ENCODE measurements at places on chromosomes 7 and 10. TPM values are rescaled to one million over a fixed set of nuclear protein-coding genes. Genes with fewer than 3 reads are reported as not detected.

Gene PLA2G12B
- not detected for total RNA-seq

Gene GPRIN2
- not detected for total RNA-seq

Gene UPK3BL1
- total RNA-seq, result 9.5 TPM

Gene LBX1
- total RNA-seq, result not detected

Gene MMP21
- total RNA-seq, result not detected

Gene NKX2-3
- total RNA-seq, result not detected

Gene EVX1
- not detected for total RNA-seq

Gene OR2A12
- not detected for total RNA-seq

Gene TUBB8
- total RNA-seq, result 0.13 TPM

Gene CCDC7
- total RNA-seq, result 0.44 TPM

Gene ATRNL1
- total RNA-seq, result not detected

Gene APBB1IP
- not detected for total RNA-seq

Gene SH2D4B
- total RNA-seq, result not detected

Gene ICA1
- 10.9 TPM for total RNA-seq

Gene FGL2
- 0.25 TPM for total RNA-seq

Gene FZD8
- 14.9 TPM for total RNA-seq

Gene FUOM
- total RNA-seq, result 25.6 TPM

Gene ITGB1
- total RNA-seq, result 1,102 TPM

Gene PNLIPRP3
- total RNA-seq, result not detected

Gene HTR5A
- total RNA-seq, result not detected

Gene MSMB
- not detected for total RNA-seq

Gene VSTM2A
- not detected for total RNA-seq

Gene SFTPA1
- total RNA-seq, result not detected

Gene KIF5B
- 96.2 TPM for total RNA-seq

Gene NEUROD6
- not detected for total RNA-seq

Gene ITPRID1
- total RNA-seq, result not detected

Gene SLIT1
- not detected for total RNA-seq

Gene ABCB1
- 42.0 TPM for total RNA-seq

Gene GPER1
- 0.79 TPM for total RNA-seq

Gene ALOX5
- not detected for total RNA-seq

Gene PEX1
- total RNA-seq, result 8.5 TPM

Gene CLCN1
- total RNA-seq, result not detected

Gene IDI2
- total RNA-seq, result not detected

Gene RFC2
- 41.6 TPM for total RNA-seq

Gene LEP
- not detected for total RNA-seq

Gene FZD1
- total RNA-seq, result 6.0 TPM

Gene NPS
- not detected for total RNA-seq

Gene NEBL
- total RNA-seq, result 7.6 TPM

Gene MRLN
- not detected for total RNA-seq

Gene MOGAT3
- total RNA-seq, result not detected

Gene PRPS1L1
- not detected for total RNA-seq

Gene PRKAR1B
- 19.6 TPM for total RNA-seq

Gene SPAM1
- total RNA-seq, result not detected

Gene EPO
- not detected for total RNA-seq

Gene OR2A7
- not detected for total RNA-seq

Gene TECPR1
- total RNA-seq, result 89.8 TPM

Gene DUSP5
- total RNA-seq, result 44.3 TPM

Gene PLEKHS1
- not detected for total RNA-seq

Gene PTN
- total RNA-seq, result 0.07 TPM

Gene AMZ1
- total RNA-seq, result not detected

Gene KCND2
- total RNA-seq, result 0.05 TPM

Gene GDF10
- not detected for total RNA-seq

Gene SPDYE1
- total RNA-seq, result not detected

Gene TWIST1
- total RNA-seq, result not detected

Gene OPALIN
- not detected for total RNA-seq

Gene ADAM22
- total RNA-seq, result 0.67 TPM

Gene EMX2
- not detected for total RNA-seq

Gene ZNF33B
- total RNA-seq, result 9.0 TPM

Data from mammary microvascular endothelial cell (primary cell).